ENCODE measurements at places on chromosomes 16 and 17.

DNA sequence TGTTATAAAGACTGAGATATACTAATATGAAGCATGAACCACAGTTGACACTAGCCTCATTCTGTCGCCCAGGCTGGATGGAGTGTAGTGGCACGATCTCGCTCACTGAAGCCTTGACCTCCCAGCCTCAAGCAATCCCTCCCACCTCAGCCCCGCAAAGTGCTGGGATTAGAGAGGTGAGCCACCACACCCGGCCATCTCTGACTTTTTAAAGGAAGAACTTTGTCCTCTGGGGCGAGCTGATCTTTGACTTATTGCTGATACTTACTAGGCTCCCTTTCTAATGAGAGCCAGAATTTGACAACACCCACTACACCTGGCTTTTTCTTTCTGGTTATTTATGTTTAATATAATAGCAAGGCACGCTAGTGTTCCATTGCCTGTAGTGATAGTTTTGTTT, 57.2 kb downstream of the CLEC16A start:
- no peak for DNase-seq

GRCh38 chr16:54288835-54289241, 2.3 kb upstream of the IRX3 start:
- no peak for DNase-seq

- DNase-seq: no peak
These were observed 15.1 kb downstream of the SAMD14 start for GRCh38 chr17:50114849-50115357.

DNA sequence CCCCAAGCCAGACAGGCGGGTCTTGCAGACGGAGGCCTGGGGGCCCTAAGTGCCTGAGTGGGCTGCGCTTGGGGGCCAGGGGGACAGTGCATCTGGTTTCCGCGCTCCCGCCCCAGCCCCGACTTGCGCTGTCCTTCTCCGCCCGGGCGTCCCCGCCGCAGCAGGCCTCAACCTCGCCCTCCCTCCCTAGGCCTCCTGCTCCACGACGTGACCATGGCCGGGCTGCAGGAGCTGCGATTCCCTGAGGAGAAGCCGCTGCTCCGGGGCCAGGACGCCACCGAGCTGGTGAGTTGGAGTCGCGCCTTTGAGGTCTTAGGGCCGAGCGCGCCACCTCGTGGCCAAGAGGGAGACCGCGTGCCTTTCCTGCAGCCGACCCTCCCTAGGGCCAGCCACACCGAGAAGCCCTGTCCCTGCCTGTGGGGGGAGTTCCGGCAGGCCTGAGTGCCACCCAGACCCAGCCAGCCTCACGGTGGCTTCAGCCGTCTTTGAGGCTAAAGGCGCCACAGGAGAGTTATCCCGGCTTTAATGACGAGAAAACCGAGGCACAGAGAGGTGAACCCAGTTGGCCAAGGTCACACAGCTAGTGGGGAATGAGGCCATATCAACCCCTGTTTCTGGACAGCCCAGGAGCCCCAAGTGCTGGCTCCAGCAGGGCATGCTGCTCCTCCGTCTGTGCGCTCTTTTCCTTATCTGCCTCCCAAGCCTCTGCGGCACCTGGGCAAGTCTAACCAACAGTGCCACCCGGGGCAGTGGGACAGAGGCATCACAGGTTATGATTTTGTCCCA, 12.2 kb upstream of the NDRG4 start:
- DNase-seq: peak; percentile 59

DNA sequence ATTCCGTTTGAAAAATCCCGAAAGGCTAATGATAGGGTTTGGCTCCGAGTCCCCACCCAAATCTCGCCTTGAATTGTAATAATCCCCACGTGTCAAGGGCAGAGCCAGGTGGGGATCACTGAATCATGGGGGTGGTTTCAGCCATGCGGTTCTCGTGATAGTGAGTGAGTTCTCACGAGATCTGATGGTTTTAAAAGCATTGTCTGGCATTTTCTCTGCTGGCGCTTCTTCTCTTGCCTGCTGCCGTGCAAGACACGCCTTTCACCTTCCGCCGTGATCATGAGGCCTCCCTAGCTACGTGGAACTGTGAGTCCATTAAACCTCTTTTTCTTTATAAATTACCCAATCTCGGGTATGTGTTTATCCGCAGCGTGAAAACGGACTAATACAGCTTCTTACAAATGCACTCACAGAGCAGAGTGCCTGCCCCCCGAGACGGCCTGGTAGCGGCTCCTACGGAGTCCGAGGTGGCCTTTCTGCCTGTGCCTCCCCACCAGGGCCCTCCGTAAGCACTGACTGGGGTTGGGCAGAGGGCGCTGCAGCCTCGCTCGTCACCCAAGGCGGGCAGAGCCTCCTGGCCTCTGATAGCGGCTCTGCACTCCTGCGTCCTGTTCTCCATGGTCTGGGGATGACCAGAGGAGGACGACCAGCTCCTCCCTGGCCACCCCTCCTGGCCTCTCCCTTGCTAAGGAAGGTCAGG, 131.7 kb downstream of the FOXL1 start:
- no peak for DNase-seq

- no peak for DNase-seq
These were observed 13.5 kb downstream of the NMRAL1 start for GRCh38 chr16:4460936-4461249.

DNA sequence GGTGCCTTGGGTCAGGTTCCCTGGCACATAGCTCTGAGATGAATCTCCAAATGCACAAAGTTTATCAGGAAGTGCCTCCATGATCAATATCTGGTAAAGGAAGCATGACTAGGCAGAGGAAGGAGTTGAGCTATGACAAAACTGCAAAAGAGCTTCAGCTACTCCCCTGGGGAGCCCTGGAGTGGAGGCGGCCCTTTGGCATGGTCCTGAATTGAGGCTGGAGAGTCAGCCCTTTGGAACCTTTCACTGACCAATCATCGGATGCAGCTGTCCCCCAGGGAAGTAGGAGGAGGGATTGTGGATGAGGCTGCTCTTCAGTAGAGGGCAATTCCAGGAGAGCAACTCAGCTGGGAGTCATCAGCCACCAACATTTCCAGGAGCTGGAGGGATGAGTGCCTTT, 46.1 kb upstream of the NLRP1 start:
- no peak for DNase-seq

DNA sequence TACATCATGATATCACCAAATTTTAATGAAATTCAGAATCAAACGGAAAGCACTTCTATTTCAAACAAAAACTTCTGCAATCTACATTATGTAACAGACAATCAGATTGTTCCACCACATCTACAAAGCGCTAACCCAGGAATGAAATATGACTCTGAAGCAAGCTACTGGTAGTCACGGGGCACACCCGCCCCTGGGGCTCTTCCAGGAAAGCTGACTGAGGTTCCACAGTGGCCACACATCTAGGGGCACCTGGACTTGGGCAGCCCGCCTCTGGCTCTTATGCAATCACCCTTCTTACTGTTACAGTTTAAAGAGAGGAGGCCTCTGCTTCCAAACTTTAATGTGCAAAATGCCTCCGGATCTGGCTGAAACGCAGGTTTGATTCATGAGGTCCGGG, 27.5 kb downstream of the ZCCHC14 start:
- DNase-seq: no peak

DNA sequence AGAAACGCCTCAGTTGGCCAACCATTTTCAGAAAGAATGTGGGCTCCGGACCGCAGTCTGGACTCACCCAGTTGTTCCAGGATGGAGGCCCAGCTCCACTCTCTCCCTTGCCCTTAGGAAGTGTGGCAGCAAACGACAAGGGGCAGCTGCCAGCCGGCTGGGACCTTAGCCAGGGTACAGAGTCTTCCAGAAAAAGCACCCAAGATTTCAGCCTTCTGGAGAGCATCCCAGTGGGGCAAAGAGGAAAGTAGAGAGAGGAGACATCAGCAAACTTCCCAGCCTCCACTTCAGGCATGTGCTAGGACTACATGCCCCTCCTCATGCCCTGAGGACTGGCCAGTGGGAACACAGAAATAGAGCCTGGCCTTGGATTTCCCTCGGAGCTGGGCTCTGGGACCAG, 56.8 kb upstream of the SCNN1B start:
- DNase-seq: no peak

DNA sequence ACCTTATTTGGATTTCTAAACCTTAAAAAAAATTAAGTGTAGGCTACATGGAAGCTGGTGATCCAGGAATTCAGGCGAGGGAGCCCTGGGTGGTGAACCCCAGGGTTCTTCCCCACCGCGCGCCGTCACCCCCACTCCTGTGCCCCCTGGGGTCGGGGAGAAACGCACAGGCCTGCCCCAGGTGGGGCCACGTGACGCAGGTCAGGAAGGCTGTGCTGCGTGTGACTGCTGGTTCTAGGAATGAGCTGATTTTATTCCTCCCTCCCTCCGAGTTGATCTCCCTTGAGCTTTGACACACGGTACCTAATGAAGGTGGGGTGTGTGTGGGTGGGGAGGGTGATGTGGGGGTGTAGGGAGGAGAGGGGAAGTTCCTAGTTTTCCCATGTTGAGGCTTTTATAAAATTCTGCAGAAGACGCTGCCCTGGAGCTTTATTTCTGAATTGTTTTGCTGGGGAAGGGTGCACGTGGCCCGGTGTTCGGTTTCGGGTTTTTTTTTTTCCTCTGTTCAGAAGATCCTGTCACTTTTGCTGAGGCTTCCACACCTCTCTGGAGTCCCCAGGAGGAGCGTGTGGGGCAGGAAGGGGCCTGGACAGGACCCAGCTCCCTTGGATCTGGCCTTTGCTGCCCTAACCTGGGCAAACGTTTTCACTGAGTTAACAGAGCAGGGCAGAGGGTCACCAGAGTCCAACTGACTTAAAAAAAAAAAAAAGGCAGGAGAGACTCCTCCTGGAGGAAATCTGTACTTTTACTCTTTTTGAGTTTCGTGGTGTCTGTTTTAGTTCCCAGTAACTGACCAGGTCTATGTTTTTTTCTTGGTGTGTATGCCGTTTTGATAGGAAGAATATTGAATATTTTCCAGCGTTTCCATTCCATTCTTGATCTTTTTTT, 55.8 kb upstream of the GSE1 start:
- DNase-seq: no peak

DNA sequence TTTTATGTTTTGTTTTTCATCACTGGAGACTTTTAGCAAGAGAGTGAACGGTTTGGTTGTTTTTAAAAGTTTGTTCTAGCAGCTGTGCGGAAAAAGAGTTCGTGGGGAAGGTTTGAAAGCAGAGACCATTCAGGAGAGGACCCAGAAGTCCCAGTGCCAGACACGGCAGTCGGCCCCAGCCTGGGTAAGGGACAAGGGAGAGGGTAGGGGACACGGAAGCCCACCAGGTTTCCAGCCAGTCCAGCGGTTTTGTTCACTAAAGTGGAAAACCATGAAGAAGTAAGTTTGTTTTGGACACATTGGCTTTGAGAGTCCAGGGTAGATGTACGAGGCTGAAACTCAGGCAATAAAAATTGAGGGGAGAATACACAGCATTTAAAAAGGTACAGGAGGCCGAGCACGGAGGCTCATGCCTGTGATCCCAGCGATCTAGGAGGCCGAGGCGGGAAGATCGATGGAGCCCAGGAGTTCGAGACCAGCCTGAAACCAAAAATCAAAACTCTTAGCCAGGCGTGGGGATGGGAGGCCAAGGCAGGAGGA, 56.8 kb upstream of the RPH3AL start:
- no peak for DNase-seq

DNA sequence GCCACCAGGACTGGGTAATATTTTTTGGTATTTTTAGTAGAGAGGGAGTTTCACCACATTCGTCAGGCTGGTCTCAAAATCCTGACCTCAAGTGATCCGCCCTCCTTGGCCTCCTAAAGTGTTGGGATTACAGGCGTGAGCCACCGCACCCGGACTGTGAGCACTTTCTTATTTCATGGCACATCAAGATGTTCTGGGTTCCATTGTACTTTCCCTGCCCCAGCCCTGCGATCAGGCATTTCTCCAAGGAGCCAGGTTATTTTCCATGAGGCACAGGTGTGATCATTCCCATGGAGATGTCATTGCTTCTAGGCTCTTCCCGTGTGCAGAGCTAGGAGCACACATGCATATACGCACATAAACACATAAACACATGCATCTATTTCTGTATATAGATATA, 2.6 kb upstream of the ANKRD40CL start:
- DNase-seq: no peak

Measured in activated T-helper 1 cell treated with anti-CD3 and anti-CD28 coated beads, Interleukin-2, amount 50 U/mL, for 16 hours (primary cell).